Ammon's horn (tissue), 1 donor: ENCODE measurements at places on chromosomes 11 and 22.

DNA sequence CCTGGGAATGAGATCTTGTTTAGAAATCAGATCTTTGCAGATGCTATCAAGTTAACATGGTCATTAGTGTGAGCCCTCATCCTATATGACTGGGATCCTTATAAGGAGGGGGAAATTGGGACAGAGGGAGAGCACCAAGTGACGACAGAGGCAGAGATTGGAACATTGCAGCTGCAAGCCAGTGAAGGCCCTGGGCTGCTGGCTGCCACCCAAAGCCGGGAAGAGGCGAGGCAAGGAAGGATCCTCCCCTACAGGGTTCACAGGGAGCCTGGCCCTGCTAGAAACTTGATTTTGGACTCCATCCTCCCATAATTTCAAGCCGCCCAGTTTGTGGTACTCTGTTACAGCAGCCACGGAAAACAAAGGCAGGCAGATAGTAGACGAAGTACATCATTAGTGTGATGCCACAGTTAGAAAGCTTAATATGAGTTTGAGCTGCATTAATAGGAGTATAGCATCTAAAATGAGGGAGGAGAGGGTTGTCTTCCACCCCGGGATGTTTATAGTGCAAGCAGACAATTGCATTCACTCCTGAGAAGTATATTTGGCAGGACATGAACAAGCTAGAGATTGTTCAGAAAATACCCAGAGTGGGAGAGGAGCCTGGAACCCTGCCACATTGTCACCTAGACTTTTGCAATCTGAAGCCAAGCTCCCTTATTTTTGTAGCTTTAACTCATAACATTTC is 56.8 kb upstream of the CLMP start:
- DNase-seq: no peak

GRCh38 chr11:101553891-101554292 is 29.9 kb downstream of the TRPC6 start:
- DNase-seq: no peak

DNA sequence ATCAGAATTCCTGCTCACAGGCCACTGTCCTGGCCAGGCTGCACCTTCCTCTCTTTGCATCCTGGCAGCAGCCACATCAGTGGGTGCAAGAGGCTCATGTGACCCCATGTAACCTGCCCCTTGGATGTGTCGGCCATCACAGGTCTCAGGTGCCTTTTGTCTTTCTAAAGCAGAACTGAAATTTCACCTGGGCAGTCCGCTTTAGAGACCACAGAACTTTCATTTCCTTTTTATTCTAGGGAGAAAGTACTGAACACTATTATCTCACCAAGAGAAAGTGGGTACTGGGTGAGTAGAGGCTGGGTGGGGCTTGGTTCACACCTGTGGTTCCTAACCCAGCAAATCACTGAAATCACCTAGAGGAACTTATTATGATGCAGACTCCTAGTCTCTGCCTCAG is 51.7 kb upstream of the NUP160 start:
- no peak for DNase-seq

DNA sequence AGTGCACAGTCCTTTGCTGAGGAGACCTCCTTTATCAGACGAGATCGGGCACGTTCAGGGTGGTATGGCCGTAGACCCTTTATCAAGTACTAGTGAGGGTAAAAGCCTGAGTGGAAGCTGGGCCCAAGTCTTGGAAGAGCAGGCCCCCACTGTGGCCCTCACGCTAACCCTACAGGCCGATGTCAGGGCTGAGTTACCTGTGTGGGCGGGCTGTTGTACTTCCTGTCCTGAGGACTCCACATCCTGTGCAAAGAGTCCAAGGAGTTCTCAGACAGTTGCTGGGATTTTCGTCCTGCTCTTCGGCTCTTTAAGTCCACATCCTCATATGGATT is 34.9 kb downstream of the RPL27A start:
- no peak for DNase-seq

GRCh38 chr22:29167032-29167911 is 38.4 kb upstream of the EMID1 start:
- no peak for DNase-seq
